ENCODE measurements at places on chromosomes 12 and 14. TPM values are rescaled to one million over a fixed set of nuclear protein-coding genes. Genes with fewer than 3 reads are reported as not detected.

Gene SRP54
- 18.3 TPM for polyA plus RNA-seq

DNA sequence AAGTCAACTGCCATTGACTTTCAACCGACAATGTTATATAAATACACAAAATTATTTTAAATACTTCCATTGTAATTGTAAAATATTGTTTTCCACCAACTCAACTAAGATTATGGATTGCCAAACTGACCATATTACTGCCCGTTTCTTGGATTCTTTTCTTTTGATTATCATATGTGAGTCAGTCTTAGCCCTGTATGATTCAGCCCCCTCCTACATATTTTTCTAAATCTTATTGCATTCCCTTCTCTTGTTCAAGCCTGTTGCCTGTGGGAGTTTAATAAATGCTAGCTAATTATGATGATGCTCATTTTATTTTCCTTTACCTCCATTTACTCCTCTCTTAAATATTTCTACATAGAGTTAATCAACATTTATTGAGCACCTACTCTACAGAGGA is 6.8 kb downstream of the RASSF9 start:
- H3K27ac ChIP-seq = no peak overlapping the region
- H3K4me3 ChIP-seq = no peak overlapping the region
- DNase-seq = no peak
- no peaks in the 10 kb centered on the region for H3K27me3 ChIP-seq

- DNase-seq = no peak
- H3K36me3 ChIP-seq = no peaks in the 10 kb centered on the region
- no peaks in the 10 kb centered on the region for H3K27me3 ChIP-seq
- H3K4me3 ChIP-seq = no peak overlapping the region
- H3K27ac ChIP-seq = no peak overlapping the region
- peaks cover 73% of the 10 kb centered on the region for H3K4me1 ChIP-seq
These were observed 4.5 kb downstream of the DDX47 start for GRCh38 chr12:12817616-12818015.

DNA sequence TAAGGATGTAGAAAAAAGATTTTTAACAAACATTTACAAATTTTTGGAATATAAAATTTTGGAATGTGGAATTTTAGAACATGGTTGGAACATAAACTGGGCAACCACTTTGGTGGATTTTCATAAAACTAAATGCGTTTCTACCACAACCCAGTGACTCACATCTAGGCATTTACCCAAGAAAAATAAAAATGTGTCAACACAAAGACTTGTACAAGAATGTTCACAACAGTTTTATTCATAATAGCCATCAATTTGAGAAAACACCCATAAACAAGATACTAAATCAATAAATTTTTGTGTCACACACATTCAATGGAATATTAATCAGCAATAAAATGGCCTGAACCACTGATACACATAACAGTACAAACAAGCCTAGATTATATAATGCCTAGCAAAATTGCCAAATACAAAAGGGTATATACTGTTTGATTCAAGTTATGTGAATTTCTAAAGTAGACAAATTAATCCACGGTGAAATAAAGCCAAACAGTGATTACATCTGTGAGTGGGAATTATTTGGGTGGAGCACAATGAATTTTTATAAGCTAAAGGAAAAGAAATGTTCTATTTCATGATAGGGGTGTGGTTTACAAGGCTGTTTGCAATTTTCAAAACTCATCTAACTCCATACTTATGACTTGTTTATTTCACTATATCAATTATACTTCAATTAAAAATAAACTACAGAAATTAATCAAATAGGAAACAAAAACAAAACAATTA is 415.2 kb upstream of the OR4E1 start:
- peaks cover 4% of the 10 kb centered on the region for H3K27me3 ChIP-seq
- H3K27ac ChIP-seq = no peak overlapping the region
- DNase-seq = no peak
- H3K4me3 ChIP-seq = no peak overlapping the region
- no peaks in the 10 kb centered on the region for H3K36me3 ChIP-seq
- peaks cover 13% of the 10 kb centered on the region for H3K4me1 ChIP-seq

DNA sequence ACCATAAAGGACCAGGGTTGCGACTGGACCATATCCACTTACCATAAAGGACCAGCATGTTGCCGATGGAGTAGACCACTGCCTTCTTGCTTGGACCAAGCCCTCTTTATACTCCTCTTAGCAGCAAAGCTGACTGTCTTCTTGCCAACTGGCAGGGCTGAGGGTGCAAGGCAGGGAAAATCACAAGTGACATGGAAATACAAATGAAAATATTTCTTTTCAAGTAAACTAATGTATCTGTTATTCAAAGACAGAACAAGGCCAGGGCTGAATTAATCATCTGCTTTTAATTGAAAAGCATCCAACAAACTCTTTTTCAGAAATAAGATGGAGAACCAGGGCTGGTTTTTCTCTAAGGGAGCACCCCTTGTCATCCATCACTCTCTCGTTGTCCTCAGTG is at the start of gene CELA1:
Gene CELA1, minus strand, starts transcription at position 99 of the 400 bp plus-strand sequence. Its CDS starts 41 bp downstream, at position 58.
- peaks cover 3% of the 10 kb centered on the region for H3K27me3 ChIP-seq
- peaks cover 9% of the 10 kb centered on the region for H3K4me1 ChIP-seq
- no peaks in the 10 kb centered on the region for H3K36me3 ChIP-seq

- peaks cover 6% of the 10 kb centered on the region for H3K4me1 ChIP-seq
- no peak overlapping the region for H3K4me3 ChIP-seq
- H3K36me3 ChIP-seq = no peaks in the 10 kb centered on the region
- DNase-seq = no peak
- no peak overlapping the region for H3K27ac ChIP-seq
These were observed 7.1 kb downstream of the NUAK1 start for GRCh38 chr12:106131676-106132075.

Gene SLC25A47
- polyA plus RNA-seq = not detected

Measured in naive thymus-derived CD8-positive, alpha-beta T cell (primary cell).